ENCODE measurements at places on chromosomes 7 and 10.

DNA sequence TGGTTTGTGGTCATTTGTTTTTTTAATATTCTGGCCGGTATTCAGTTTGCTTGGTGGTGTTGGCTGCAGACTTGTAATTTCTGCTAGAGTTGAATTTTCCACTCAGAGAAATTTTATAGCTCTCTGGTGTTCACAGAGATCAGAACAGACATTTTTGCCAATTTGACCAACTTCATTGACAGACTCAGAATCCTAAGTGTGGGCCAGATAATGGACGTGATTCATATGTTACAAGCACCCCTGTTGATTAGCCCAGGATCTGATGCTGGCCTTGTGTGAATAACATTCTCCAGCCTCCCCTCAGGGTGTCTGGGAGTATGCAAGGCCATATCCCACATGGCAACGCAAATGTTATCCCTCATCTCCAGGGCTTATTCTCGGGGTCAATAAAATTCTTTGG is 283.8 kb downstream of the C7orf25 start:
- no peak for DNase-seq

- DNase-seq, result no peak
These were observed 84.0 kb upstream of the TMEM248 start for GRCh38 chr7:66837007-66837406.

GRCh38 chr10:11573497-11573896 is 38.0 kb downstream of the USP6NL start:
- no peak for DNase-seq

GRCh38 chr10:29811751-29812427 is 177.1 kb upstream of the SVIL start:
- no peak for DNase-seq

DNA sequence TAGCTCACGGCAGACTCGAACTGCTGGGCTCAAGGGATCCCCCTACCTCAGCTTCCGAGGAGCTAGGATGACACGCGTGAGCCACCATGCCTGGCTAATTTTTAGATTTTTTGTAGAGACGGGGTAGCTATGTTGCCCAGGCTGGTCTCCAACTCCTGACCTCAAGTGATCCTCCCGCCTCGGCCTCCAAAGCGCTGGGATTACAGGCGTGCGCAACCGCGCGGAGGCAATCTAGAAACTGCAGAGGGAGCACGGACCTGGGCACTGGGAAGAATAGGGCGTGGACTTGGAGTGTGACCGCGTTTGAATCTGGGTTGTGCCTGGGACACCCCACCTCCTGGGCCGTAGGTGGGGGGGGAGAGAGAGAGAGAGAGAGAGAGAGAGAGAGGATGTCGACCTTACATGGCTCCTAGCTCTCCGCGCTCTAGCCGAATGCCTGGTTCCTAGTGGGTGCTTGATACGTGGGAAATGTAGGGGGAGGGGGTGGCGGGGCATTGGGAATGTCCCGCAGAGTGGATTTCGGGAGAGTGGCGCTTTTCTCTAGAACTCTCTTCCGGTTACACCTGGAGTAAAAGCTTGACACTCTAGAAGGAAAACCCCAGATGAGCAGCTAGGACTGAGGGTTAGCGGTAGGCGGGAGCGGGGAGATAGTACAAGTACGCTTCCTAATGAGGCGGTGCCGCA is 1.2 kb upstream of the MAP3K8 start:
- DNase-seq, result no peak

All from activated T-helper 1 cell treated with Interleukin-2 at 50 U/mL for 16 hours (primary cell).